ENCODE measurements at places on chromosomes 1 and 21.

GRCh38 chr1:201198598-201198997, 8.0 kb downstream of the IGFN1 start:
- DNase-seq, result no peak

DNA sequence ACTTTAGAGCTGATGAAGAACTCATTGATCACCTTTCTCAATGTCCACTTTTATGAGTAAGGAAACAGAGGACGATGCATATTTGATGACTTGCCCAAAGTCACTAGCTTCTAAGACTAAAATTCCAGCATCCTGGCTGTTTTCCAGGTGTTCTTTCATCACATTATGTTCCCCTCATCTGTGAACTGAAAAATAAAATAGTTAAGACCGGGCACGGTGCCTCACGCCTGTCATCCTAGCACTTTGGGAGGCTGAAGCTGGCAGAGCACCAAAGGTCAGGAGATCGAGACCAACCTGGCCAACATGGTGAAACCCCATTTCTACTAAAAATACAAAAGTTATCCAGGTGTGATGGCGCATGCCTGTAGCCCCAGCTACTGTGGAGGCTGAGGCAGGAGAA, 297.5 kb downstream of the DUSP10 start:
- DNase-seq, result no peak

DNA sequence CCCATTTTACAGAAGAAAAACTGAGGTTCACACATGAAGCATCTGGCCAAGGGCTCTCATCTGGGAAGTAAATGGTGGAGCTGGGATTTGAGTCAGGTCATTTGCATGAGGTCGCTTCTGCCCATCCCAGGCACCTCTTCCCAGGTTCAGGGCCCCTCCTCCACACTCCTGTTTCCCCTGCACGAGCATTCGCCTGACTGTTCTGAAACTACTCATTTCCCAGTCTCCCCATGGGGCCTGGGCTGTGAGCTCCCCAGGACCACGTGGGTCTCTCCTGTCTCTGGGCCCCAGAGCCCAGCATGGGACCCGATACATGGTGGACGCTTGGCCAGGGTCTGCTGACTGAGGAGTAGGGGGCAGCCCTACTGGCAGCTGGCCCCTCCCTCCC, 360.8 kb downstream of the MATN1 start:
- no peak for DNase-seq

- peak; percentile 19 for DNase-seq
Measured at GRCh38 chr1:165143437-165144065, 213.0 kb downstream of the LMX1A start.

- DNase-seq, result no peak
Measured at GRCh38 chr1:2337081-2337480, 54.3 kb downstream of the MORN1 start.

DNA sequence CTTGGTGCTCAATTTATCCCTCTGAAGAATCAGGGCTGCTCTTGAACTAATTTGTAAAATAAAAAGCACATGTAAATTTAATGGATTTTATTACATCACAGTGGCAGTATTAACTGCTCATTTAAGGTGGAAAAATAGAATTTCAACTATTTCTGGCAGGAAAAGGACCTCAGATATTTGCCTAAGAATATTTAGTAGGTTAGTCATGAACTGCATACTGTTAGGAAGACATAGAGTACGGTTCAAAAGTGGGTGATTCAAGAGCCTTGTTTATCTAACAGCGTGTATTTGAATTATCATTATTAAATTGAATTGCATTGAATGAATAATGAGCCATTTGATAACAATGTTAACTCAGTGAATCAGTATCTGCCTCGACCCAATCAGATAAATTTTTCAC, 248.8 kb upstream of the PBX1 start:
- DNase-seq, result no peak

GRCh38 chr1:202247104-202247503, 53.5 kb downstream of the LGR6 start:
- DNase-seq, result no peak

- DNase-seq, result no peak
Measured at GRCh38 chr1:235683653-235684052, 34.1 kb upstream of the GNG4 start.

GRCh38 chr1:51863384-51863783, 15.1 kb downstream of the NRDC start:
- DNase-seq, result no peak

- no peak for DNase-seq
Measured at GRCh38 chr1:117611894-117612483, 6.1 kb downstream of the TENT5C start.

- no peak for DNase-seq
Measured at GRCh38 chr1:208058267-208058666, 147.3 kb upstream of the CD34 start.

DNA sequence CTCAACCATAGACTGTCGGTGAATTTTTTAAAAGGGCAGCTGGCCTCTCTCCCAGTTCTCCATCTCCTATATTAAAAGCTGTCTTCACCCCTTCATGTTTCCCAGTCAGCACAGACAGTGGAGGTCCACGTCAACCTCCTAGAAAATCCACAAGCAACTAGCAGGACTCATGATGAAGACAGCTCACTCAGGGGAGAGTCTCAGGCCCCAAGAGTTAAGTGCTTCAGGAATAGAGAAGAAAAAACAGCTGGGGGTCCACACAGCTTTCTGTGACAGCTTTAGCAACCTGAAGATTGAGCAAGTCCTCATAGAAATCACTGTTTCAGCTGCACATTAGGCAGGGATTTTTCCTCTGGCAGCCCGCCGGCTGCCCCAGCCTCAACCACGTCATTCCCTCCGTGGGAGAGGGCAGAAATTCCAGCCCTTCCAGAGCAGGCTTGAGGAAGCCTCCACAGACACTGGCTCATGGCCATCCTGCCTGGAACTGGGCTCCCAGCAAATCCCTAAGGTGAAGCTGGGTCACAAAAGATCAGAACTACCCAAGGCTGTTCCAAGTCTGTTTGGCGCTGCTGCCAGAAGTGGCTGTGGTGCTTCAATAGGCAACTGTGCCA, 15.2 kb downstream of the GPR161 start:
- DNase-seq, result no peak

- DNase-seq, result peak; percentile 42
Measured at GRCh38 chr1:55140546-55140983, 74.6 kb downstream of the USP24 start.

GRCh38 chr21:31781737-31782136, 49.8 kb upstream of the SCAF4 start:
- DNase-seq, result no peak

GRCh38 chr1:101371259-101371658, 134.4 kb downstream of the S1PR1 start:
- DNase-seq, result no peak

DNA sequence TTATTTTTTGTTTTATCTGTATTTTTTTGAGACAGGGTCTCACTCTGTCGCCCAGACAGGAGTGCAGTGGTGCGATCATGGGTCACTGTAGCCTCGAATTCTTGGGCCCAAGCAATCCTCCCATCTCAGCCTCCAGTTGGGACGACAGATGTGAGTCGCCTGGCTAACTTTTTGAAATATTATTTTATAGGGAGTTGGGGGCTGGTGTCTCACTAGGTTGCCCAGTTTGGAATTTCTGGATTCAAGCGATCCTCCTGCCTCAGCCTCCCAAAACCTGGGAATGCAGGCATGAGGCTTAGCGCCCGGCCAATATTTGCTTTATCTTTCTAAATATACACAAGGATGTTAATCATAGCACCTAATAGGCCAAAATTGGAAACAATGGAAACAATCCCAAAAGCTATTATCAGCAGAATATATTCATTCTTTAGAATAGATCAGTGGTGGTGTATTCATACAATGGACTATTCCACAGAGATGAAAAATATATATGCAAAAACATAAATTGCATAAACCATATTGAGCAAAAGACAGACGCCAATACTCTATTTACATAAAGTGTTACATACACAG, 55.9 kb downstream of the DAP3 start:
- no peak for DNase-seq

DNA sequence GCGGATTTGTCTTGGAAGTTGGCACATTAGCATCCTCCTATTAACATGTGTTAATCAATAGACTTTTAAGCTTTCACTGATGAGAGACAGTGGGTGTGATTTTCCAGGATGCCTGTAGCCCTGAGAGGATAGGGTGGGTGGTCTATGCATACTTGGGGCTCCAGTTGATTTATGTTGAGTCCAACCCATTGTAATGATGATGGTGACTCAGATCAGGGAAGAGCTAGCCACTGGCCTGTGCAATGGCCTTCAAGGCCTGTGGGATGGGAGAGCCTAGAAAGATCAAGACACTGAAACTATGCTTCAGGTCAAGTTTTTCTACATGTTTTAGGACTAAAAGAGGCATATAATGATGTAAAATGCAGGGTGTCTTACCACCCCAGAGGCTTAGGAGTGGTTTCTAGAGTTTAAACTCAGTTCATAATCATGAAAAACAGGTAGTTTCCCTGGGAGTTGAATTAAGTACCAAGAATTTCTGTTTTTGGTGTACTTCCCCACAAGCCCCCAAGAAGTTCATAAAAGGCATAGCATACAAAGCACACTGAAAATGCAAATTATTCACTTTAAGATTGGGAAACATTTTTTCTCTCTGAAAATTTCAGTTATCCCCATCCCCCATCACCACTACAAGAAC, 19.9 kb downstream of the BEND5 start:
- no peak for DNase-seq

- no peak for DNase-seq
Measured at GRCh38 chr21:33917421-33917820, 1.8 kb upstream of the ATP5PO start.

DNA sequence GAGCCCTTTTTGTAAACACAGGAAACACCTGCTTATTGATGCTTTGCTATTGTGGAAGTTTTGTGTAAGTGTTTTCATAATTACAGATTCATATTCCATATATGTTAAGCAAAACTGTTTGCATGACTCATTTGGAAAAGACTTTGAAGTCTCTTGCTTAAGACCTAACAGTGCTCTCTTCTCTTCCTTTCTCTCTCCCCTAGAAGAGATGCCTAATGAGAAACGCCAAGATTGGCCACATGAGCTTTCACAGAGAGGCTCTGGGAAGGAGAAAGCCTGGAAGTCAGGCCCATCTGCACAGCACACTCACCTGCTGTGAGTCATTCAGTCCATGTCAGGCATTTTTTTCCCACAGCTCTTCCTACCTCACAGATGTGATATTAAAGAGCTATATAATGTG, 101.6 kb upstream of the PALMD start:
- no peak for DNase-seq

- no peak for DNase-seq
Measured at GRCh38 chr1:118920124-118920717, 67.9 kb downstream of the TBX15 start.

- no peak for DNase-seq
Measured at GRCh38 chr1:103917795-103918194, 168.1 kb downstream of the AMY1C start.

DNA sequence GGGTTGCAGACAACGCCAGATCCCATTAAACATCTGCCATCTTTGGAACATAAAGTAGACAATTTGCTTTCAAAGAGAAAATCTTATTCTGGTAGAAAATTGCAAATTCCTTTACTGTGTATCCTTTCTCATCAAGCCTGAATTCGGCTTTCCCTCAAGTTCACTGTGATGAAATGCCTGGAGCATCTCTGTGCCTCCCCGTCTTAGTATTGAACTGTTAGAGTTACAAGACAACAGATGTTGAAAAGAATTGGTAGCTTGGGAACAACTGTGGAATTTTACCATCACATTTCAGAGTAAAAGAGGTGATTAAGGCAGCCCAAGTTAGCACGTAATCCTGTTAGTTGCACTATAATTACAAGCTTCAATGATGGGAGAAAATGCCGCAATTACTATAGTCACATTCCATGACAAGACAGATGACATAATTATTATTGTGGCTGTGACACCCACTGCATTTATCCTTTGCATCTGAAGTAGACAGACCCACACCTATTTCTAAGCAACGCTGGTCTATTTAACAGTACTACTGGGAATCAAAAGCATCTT, 54.4 kb upstream of the B3GALNT2 start:
- DNase-seq, result no peak

DNA sequence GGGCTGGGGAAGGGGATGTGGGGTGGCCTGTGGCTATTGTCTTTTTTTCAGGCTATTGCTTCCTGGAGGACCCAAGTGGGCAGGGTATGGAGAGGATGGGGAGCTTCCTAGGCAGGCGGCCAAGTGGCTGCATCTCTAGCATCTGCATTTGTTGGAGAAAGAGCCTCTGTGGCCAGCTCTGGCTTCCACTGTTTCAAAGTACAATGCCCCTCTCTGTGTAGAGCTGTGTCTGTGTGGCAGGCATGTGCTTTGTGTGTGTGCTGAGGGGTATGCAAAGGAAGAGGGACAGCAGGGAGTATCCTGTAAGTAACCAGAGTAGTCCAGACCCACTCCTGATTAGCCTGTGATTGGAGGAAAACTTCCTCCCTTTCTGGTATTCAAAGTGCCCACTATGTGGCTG, 40.6 kb downstream of the KCNA2 start:
- DNase-seq, result no peak

GRCh38 chr1:64243757-64244080, 40.3 kb downstream of the UBE2U start:
- no peak for DNase-seq

- DNase-seq, result no peak
Measured at GRCh38 chr1:26122988-26123973, 11.7 kb downstream of the PDIK1L start.

- DNase-seq, result no peak
Measured at GRCh38 chr21:41606706-41607105, 98.7 kb upstream of the TMPRSS2 start.

DNA sequence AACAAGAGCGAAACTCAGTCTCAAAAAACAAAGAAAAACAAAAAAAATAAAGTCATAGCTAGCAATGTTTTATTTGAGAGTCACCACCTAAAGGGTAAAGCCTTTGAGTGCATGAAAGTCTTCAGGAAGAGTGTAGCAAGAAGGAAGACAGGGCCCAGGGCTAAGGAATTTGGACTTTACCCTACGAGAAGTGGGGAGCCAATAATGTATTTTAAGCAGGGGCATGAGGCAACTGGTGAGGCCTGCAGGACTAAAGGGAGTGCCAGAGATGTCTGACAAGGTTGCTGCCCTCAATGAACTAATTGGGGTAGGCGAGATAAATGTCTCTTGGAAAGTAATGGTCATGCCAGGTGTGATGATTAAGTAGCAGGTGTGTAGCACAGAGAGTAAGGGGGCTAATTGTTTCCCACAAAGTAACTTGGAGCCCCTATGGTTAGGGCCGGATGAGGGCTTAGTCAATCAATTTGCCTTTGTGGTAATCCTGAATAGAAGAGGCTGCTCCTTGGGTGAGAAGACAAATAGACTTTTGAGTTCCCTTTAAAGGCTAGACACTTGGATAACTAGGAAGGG, 31.6 kb upstream of the CACNA1E start:
- no peak for DNase-seq

GRCh38 chr21:46082963-46083790, 14.7 kb upstream of the COL6A2 start:
- no peak for DNase-seq
